Vagina (tissue), 2 donors: ENCODE measurements at places on chromosomes 4 and X. TPM values are rescaled to one million over a fixed set of nuclear protein-coding genes. Genes with fewer than 3 reads are reported as not detected.

The CXorf49 gene
- not detected for total RNA-seq

The PPID gene
- 15.0 TPM for total RNA-seq

The TRIM75 gene
- not detected for total RNA-seq

The POU4F2 gene
- total RNA-seq: not detected

The YIPF7 gene
- total RNA-seq: not detected

The TCEAL5 gene
- 0.98 TPM for total RNA-seq

The ITIH6 gene
- total RNA-seq: not detected

The CDX4 gene
- total RNA-seq: not detected

The DMD gene
- total RNA-seq: 25.8 TPM

The PABPC1L2A gene
- not detected for total RNA-seq

The HERC5 gene
- 5.4 TPM for total RNA-seq

The PCDH18 gene
- total RNA-seq: 32.9 TPM
